ENCODE measurements at places on chromosomes 7 and 10. TPM values are rescaled to one million over a fixed set of nuclear protein-coding genes. Genes with fewer than 3 reads are reported as not detected.

DNA sequence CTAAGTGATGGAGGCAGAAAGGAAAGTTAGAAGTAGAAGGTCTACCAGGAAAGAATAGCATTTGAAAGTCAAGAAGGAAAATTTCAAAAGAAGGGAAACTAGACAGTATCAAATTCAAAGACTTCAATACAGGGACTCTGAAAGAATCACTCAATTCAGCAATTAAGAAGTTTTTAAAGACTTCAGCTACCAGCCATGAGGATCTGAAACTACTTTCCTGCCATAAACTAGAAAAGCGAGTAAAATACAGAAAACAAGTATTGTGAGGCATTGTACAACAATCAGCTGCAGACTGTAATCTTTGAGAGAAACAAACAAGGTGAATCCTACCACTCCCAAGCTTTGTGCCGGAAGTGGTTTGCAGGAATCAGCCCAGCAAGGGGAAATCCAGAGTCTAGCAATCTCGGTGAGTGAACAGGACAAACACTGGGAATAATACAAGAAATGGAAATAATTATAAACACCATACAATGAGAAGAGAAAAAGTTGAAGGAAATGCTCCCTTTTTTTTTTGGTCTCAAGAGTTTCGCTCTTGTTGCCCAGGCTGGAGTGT lies 62.4 kb downstream of the ARHGAP12 start:
- H3K4me1 ChIP-seq = no peaks in the 10 kb centered on the region
- no peaks in the 10 kb centered on the region for H3K36me3 ChIP-seq
- no peaks in the 10 kb centered on the region for H3K27me3 ChIP-seq
- no peak overlapping the region for H3K27ac ChIP-seq
- no peak for DNase-seq

DNA sequence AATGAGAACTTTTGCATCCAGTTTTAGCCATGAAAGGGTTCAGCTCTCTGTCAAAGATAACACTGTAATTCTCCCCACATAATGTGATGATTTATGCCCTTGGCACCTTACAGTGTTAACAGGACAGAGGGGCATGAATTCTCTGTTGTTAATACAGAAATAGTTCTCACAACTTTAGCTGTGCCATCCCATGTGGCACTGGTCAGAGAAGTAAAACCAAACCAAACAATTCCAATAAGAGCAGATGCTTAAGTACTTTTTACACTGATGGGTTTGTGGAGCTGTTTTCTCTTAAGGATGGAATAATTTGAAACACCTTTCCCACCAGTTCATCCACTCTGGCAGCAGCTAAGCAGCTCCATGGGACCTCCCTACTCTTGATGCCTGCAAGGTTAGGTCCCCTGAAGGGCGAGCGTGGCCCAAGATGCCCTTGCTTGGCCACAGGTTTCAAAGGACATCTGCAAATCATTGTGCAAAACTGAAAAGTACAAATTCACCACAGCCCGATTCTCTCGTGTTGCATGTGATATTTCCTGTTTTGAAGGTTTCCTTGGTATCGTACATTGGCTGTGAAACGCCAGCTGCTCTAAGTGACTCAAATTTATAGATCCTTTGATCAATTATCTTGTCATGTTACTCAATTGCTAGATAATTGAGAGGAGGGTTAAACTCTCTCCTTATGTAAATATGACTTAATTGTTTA lies 82.5 kb upstream of the CREB5 start:
- no peak overlapping the region for H3K4me3 ChIP-seq
- H3K4me1 ChIP-seq = no peaks in the 10 kb centered on the region
- no peak overlapping the region for H3K27ac ChIP-seq
- no peaks in the 10 kb centered on the region for H3K36me3 ChIP-seq
- DNase-seq = no peak
- H3K27me3 ChIP-seq = no peaks in the 10 kb centered on the region

DNA sequence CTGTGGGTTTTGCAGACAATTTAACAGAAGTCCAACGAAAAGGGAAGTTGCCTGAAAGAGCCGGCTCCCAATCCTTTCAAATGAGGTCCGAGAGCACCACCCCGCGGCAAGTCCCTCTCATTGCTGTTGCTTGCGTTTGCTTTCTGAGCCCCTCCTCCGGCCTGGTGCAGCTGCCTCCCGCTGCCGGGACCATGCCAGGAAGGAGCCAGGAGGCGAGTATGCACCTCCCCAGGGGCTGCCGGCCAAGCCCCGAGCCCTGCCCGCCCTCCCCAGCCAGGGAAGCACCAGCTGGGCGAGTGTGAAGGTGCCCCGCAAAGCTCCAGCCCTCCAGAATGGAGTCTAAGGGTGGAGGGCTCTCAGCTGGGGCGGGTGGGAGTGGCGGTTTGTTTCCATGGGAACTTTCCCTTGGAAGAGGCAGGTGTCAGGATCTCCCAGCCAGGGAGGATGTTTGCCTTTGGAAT lies 25.8 kb upstream of the PPP2R2D start:
- no peak overlapping the region for H3K27ac ChIP-seq
- H3K4me3 ChIP-seq = no peak overlapping the region
- peaks cover 23% of the 10 kb centered on the region for H3K4me1 ChIP-seq
- no peaks in the 10 kb centered on the region for H3K27me3 ChIP-seq
- H3K36me3 ChIP-seq = no peaks in the 10 kb centered on the region
- DNase-seq = peak; percentile 95

DNA sequence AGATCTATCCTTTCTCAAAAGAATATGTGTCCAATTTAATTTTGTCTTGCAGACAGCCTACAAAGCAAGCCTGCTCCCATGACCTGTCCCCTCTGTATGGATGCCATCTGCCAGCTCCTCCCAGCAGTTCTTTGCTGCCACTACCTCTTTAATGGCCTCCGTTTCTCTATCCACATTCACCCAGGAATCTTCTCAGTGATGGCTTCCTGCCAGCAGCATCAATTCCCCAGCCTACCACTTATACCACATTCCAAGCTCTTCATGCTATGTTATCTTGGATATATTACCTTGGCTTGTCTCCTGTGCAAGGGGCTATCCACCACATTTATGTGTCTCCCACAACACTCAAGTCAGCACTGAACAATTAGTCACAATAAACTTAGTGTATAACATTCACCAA lies 133.2 kb downstream of the VPS50 start:
- no peak overlapping the region for H3K27ac ChIP-seq
- H3K4me3 ChIP-seq = no peak overlapping the region
- no peak for DNase-seq
- H3K36me3 ChIP-seq = no peaks in the 10 kb centered on the region
- no peaks in the 10 kb centered on the region for H3K27me3 ChIP-seq
- no peaks in the 10 kb centered on the region for H3K4me1 ChIP-seq

- H3K4me1 ChIP-seq = peaks cover 33% of the 10 kb centered on the region
- no peak overlapping the region for H3K4me3 ChIP-seq
- no peak overlapping the region for H3K27ac ChIP-seq
- no peak for DNase-seq
- peaks cover 64% of the 10 kb centered on the region for H3K27me3 ChIP-seq
- H3K36me3 ChIP-seq = no peaks in the 10 kb centered on the region
Observed at GRCh38 chr10:101070098-101070497, 8.3 kb downstream of the KAZALD1 start.

- no peak overlapping the region for H3K27ac ChIP-seq
- H3K4me1 ChIP-seq = no peaks in the 10 kb centered on the region
- peak; percentile 55 for DNase-seq
- H3K4me3 ChIP-seq = no peak overlapping the region
- H3K27me3 ChIP-seq = no peaks in the 10 kb centered on the region
- no peaks in the 10 kb centered on the region for H3K36me3 ChIP-seq
Observed at GRCh38 chr10:24622781-24623301, 100.8 kb downstream of the ARHGAP21 start.

GRCh38 chr10:97228130-97228774 lies 42.5 kb upstream of the SLIT1 start:
- H3K4me3 ChIP-seq = no peak overlapping the region
- no peak for DNase-seq
- no peaks in the 10 kb centered on the region for H3K36me3 ChIP-seq
- H3K27ac ChIP-seq = no peak overlapping the region
- peaks cover 9% of the 10 kb centered on the region for H3K4me1 ChIP-seq

- H3K4me3 ChIP-seq = no peak overlapping the region
- H3K36me3 ChIP-seq = no peaks in the 10 kb centered on the region
- DNase-seq = no peak
Observed at GRCh38 chr10:6995831-6996230, 415.0 kb downstream of the SFMBT2 start.

GRCh38 chr10:113866551-113867394 lies 12.3 kb downstream of the NHLRC2 start:
- no peak for DNase-seq
- no peaks in the 10 kb centered on the region for H3K27me3 ChIP-seq
- no peak overlapping the region for H3K4me3 ChIP-seq
- H3K27ac ChIP-seq = no peak overlapping the region
- peaks cover 4% of the 10 kb centered on the region for H3K36me3 ChIP-seq

GRCh38 chr7:2713370-2713769 lies 25.4 kb downstream of the AMZ1 start:
- peaks cover 51% of the 10 kb centered on the region for H3K4me1 ChIP-seq
- H3K36me3 ChIP-seq = peaks cover 88% of the 10 kb centered on the region
- H3K27me3 ChIP-seq = no peaks in the 10 kb centered on the region
- no peak overlapping the region for H3K4me3 ChIP-seq

DNA sequence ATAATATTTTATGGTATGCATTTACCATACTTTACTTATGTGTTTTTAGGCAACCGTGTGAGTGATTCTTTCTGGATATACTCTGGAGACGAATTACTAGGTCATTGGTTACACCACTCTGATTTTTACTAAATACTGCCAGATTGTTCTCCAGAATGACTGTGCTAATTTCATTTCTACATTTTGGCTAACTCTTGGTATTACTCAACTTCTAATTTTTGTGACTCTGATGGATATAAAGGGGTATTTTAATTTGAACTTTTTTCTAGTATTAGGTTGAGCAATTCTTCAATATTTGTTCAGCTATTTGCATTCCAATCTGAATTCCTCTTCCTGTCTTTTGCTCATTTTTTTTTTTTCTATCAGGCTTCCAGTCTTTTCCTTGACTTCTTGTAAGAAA lies 223.6 kb downstream of the MDFIC start:
- H3K27me3 ChIP-seq = no peaks in the 10 kb centered on the region
- no peak for DNase-seq
- no peak overlapping the region for H3K27ac ChIP-seq
- no peak overlapping the region for H3K4me3 ChIP-seq

- no peaks in the 10 kb centered on the region for H3K27me3 ChIP-seq
- no peak overlapping the region for H3K4me3 ChIP-seq
- H3K36me3 ChIP-seq = no peaks in the 10 kb centered on the region
- peaks cover 9% of the 10 kb centered on the region for H3K4me1 ChIP-seq
Observed at GRCh38 chr7:105210721-105211205, 178.0 kb downstream of the SRPK2 start.

DNA sequence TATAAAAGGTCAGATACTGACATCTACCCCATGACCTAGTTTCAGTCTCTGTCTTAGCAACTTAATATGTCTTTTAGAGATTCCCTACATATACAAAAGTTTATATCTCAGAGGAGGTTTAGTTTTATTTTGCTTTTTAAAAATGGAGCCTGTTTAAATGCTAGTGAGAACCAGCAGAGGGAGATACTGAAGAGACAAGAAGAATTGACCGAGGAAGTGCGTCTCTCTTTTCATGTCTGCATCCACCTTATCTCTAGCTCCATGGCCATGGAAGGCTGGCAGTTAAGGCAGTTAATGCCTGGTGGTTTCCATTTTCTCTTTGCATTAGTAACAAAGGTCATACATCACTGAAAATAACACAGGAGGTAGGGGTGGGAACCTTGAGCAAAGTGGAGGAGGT lies 10.7 kb downstream of the SUV39H2 start:
- H3K4me1 ChIP-seq = no peaks in the 10 kb centered on the region
- H3K36me3 ChIP-seq = no peaks in the 10 kb centered on the region
- H3K27me3 ChIP-seq = no peaks in the 10 kb centered on the region

DNA sequence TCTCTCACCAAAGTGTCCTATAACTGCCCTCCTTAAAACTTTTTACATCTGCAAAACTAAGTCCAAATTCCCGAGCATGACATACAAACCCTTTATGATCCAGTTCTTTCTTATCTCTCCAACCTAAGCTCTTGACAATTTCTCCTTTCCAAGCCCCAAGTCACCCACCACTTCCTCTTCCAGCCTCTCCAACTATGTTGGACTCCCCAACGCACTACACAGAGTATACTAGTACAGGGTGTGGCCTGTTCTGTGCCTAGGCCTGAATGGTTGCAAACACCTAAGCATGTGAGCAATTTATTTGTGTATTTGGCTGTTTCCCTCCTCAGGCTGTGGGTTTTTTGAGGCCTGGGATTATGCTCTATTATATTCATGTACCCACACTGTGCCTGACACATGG lies 101.2 kb upstream of the APBB1IP start:
- no peak for DNase-seq
- H3K4me1 ChIP-seq = peaks cover 3% of the 10 kb centered on the region
- no peaks in the 10 kb centered on the region for H3K36me3 ChIP-seq
- H3K27ac ChIP-seq = no peak overlapping the region
- no peaks in the 10 kb centered on the region for H3K27me3 ChIP-seq

DNA sequence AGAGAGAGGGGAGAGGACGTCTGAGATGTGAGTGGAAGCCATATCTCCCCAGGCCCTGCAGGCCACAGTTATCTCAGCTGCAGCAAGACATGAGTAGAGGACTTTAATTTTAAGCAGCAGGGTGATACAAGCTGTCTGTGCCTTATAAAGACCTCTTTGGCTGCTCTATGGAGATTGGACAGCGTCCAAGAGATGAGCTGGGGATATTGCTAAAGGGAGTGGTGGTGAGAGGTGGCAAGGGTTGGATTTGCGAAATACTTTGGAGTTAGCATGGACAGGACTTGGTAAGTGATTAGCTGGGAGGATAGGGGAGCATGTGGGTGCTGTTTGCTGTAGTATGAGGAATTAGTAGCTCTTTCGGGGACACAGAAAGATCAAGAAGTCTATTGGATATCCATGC lies 191.8 kb downstream of the CACNB2 start:
- H3K27ac ChIP-seq = no peak overlapping the region
- no peak for DNase-seq
- no peaks in the 10 kb centered on the region for H3K4me1 ChIP-seq
- no peaks in the 10 kb centered on the region for H3K27me3 ChIP-seq
- no peak overlapping the region for H3K4me3 ChIP-seq

DNA sequence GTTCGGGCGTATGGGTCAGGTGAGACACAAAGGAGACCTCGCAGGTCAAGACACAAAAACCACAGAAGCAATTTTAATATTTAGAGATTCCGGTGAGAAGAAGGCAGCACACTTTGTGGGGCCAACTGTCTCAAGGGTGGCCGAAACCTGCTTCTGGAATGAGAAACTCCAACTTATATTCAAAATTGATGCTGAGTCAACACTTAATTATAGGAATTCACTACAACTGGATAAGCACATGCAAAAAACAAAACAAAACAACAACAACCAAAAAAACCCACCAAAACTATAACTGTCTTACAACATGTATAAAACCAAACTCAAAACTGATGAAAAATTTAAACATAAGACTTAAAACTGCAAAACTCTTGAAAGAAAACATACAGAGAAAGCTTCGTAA lies 593.3 kb downstream of the POM121L12 start:
- H3K27ac ChIP-seq = no peak overlapping the region
- no peaks in the 10 kb centered on the region for H3K4me1 ChIP-seq
- no peak overlapping the region for H3K4me3 ChIP-seq
- DNase-seq = no peak
- H3K36me3 ChIP-seq = no peaks in the 10 kb centered on the region

GRCh38 chr10:58063861-58064480 lies 203.7 kb downstream of the IPMK start:
- no peaks in the 10 kb centered on the region for H3K36me3 ChIP-seq
- H3K27me3 ChIP-seq = no peaks in the 10 kb centered on the region
- H3K4me3 ChIP-seq = no peak overlapping the region
- H3K4me1 ChIP-seq = no peaks in the 10 kb centered on the region
- no peak overlapping the region for H3K27ac ChIP-seq
- DNase-seq = no peak

The OR2A12 gene
- not detected for total RNA-seq

The TWIST1 gene
- total RNA-seq = 19.9 TPM

The AGAP5 gene
- total RNA-seq = 10.1 TPM

The DOCK4 gene
- total RNA-seq = 40.3 TPM

The ELN gene
- total RNA-seq = 287 TPM
